Renal pelvis (tissue), 12 donors: ENCODE measurements at places on chromosomes 5 and 9. TPM values are rescaled to one million over a fixed set of nuclear protein-coding genes. Genes with fewer than 3 reads are reported as not detected.

DNA sequence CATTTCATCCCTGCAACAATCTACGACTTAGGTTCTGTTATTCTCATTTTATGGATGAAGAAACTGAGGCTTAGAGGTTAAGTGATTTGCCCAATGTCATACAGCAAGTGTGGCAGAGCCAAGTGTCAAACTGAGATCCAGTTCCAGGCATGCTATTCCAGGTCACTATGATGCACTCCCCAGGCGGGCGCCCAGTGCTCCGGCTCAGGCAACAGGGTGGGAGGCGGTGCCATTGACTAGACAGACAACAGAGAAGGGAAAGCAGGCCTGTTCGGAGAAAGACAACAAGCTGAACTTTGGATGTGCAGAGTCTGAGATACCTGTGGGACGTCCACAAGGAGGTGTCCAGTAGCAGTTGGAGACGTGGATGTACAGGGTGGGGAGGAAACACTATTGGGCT, 10.8 kb upstream of the DDX41 start:
- no peak for DNase-seq

- no peak for DNase-seq
These were observed 178.1 kb upstream of the COX7C start for GRCh38 chr5:86439593-86440110.

GRCh38 chr9:99387431-99387830, 165.3 kb downstream of the SEC61B start:
- DNase-seq = no peak

DNA sequence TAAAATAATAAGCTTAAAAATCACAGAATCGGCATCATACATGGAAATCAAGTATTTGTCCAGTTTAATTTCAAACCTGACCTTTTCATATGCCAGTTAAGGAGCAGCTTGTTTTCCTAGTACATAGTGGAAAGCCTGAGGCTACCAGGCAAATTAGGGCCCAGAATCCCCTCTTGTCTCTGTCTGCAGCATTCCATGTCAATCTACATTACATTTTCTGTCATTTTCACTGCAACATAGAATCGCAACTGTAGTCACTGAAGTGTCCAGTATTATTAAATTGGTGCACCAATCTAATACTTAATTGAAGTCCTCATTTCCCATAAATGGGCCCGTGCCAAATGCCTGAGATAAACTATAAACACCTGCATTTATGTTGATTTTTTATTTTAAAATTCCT, 1352.2 kb upstream of the ACO1 start:
- DNase-seq = no peak

- DNase-seq = no peak
These were observed 35.2 kb downstream of the DDX4 start for GRCh38 chr5:55773057-55773456.

DNA sequence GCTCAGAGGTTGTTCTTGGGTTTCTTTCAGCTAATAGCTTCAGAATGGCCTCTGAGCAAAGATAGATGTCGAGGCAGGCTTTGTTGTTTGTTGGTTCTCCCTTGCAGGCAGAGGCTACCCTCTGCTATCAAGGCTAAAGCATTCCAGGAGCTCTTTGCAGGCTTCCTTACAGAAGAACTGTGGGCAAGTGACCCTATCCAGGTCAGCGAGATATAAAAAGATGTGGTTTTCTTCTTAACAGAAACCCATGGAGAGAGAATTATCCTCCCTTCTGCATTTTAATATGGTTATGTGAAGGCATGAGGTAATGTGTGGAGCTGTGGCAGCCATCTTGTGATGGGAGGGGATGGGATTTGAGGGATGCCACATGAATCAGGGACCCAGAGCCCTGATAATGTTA, 67.0 kb downstream of the TLE4 start:
- no peak for DNase-seq

GRCh38 chr9:71692337-71692736, 76.0 kb downstream of the CEMIP2 start:
- no peak for DNase-seq

- DNase-seq = no peak
These were observed 213.4 kb downstream of the AUH start for GRCh38 chr9:91148306-91148705.

DNA sequence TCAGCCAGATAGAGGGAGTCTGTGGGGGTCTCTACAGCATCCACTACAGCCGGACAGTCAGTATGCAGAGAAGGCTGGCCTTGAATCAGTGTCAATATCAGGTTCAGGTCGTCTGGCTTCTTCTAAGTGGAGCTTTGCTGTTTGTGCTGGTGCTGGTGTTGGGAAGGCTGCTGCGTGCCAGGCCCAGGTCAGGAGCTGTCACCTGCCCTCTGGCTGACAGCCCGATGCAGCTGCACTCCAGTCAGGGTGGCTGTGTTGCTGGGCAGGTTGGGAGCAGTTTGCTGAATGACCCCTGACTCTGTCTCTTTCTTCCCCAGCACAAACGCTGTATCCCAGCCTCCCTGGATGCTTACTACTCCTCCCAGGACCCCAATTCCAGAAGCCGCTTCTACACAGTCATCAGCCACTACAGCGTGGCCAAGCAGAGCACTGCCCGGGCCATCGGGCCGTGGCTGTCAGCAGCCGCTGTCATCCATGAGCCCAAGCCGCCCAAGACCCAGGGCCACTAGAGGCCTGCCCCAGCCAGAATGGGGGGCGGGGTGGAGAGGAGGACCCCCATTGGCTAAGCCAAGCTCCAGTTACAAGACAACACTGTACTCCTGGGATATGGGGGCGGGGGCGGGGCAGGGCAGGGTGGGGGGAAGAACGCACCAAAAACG, 61.6 kb downstream of the NSG2 start:
- no peak for DNase-seq

DNA sequence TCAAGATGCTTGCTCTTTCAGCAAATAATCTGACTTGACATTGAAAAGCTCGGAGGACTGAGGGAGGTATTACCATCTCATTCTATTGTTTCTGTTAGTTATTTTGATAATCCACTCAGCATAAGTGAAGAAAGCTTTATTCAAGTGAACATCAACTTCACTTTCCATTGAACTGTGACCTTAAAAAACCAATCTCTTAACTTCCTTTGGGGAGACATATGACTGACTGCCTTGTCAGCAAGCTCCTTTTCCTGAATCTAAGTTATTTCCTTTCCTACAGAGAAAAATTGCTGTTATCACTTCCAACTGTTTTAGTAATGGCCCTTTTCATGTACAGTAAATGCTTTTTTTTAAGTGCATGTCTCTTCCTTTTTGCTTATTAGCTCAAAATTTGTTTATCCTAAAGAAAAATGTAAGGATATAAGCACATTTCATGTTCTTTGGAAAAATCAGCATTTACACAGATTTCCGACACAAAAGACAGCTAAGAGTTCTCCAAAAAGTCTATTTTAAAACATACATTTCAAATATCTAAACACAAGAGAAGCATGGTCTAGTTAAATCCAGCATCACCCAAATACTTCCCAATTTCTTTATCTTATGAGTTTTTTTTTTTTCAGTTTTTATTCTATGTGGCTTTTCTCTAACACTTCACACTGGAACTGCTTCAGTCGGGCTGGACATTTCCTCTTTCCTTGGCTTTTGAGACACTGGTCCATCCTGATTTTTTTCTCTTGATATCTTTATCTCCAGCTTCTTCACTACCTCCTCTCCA, 117.9 kb upstream of the DAB2 start:
- no peak for DNase-seq

DNA sequence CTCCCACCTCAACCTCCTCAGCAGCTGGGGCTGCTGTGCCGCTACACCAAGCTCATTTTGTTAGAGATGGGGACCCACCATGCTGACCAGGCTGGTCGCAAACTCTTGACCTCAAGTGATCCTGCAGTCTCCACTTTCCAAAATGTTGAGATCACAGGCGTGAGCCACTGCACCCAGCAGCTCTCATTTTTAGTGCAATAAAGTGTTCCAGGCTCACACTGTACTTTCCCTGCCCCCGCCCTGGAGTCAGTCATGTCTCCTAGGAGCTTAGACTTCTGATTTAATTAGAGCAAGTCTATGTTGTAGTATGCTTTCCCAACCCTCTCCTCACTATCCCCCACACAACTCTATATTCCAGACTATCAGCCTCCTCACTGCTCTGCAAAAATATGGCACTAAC, 238.0 kb upstream of the ACTBL2 start:
- no peak for DNase-seq

DNA sequence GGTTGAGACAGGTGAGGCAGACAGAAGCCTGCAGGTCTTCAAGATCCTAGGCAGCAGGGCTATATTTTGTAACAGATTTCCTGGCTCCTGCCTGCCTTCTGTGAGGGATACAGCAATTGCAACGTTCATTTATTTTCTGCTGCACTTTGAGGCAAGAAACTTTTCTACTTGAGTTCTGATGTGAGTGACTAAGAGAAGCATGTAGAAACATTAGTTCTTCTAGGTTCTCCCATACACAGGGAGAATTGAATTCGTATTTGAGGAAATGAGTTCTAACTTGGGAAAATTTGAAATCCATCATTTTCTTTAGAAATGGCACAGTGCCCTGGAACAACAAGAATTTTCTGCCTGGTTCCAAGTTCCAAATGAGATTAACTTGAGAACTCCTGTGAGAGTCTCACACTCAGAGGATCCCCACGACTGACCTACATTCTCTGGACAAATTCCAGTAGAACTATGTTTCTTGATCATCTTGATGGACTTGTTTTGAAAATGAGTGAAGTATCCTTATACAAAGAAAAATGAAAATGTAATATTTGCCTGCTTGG, 15.0 kb downstream of the MAMDC2 start:
- DNase-seq = no peak

- DNase-seq = no peak
These were observed 280.3 kb upstream of the TNC start for GRCh38 chr9:115398313-115398650.

DNA sequence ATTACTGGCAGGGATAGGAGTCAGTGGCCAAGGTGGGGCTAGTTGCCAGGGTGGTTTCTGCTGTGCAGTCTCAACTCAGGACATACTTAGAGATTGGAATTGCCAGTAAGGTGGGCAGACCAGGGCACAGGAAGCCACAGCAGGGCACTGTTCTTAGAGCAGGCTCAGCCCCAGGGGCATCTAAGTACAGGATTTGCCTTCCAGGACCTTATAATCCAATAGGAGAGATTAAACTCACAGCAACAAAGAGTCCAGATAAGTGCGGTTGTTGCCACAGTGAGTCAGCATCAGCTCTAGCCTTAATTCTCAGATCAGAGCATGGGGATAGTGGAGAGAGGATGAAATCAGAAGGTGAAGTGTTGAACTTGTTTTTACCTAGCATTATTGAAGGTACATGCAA, 265.8 kb upstream of the TRPC7 start:
- no peak for DNase-seq

GRCh38 chr5:97998941-97999340, 774.5 kb upstream of the RGMB start:
- no peak for DNase-seq

GRCh38 chr9:81893929-81894328, 34.3 kb upstream of the SPATA31D4 start:
- DNase-seq = no peak

DNA sequence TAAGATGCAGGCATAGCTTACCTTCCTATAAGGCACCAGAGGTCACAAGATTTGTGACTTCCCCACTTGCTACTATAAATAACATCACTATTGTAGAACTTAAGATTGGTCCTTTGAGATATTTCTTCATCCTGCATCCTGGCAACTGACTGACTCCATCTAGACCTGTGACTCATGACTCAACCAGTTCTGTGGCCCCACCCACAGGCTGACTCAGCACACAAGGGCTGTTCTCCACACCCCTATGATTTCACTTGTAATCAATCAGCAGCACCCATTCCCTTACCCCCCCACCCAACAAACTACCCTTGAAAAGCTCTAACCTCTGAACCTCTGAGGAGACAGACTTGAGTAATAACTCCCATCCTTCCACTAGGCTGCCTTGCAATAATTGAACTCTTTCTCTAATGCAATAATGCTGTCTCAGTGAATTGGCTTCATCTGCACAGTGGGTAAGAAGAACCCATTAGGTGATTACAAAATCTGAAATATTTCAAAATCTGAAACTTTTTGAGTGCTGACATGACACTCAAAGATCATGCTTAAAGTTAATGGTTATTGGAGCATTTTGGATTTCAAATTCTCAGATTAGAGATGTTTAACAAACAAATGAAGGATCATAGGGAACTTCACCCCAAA, 296.7 kb downstream of the ARL15 start:
- no peak for DNase-seq

DNA sequence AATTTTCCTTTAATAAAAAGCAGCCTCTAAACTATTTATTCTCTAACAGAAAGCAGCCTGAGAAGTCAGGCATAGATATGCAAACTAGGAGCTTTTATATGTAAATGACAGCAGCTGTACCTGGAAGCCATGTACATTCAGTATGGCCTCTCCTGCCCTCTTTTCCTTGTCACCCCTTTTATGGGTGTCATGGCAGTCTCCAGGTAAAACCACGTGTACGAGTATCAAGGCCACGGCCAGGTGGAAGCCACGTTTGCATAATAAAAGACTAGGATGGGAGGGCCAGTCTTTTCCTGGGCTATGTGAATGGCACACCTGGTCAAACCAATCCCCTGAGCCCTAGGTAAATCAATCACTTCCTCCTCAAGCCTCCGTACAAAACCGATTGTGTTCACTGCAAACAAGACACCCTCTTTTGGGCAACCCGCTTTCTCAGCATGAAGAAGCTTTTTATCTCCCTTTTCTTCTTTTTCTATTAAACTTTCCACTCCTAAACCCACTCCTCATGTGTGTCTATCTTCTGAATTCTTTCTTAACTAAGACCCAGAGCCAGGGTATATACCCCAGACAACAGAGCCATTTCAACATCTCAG, 419.5 kb upstream of the CTNND2 start:
- DNase-seq = no peak

GRCh38 chr5:55533521-55534435, 986 bp downstream of the PLPP1 start:
- DNase-seq = peak; percentile 74

DNA sequence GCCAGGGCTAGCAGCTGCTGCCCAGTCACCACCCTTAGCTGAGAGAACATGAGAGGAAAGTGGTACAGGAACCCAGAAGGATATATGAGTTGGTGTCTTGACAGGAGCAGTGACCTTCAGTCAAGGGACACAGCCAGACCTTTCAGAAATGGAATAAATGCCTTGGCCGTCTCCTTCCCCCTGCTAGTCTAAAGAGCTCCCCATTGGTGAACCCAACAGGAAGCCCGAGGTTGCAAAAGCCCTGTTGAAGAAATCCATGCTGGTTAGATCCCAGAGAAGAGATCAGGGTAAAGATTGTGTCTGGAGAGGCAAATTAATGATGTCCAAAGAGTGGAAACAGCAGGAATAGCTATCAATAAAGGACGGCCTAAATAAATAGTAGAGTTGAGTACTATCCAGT, 244.5 kb downstream of the NR3C1 start:
- no peak for DNase-seq

The LCN2 gene
- polyA plus RNA-seq = 1.2 TPM

The RAD1 gene
- polyA plus RNA-seq = 28.9 TPM

The CCDC192 gene
- 1.2 TPM for polyA plus RNA-seq

The C9orf153 gene
- 0.10 TPM for polyA plus RNA-seq

The KCTD16 gene
- polyA plus RNA-seq = 2.8 TPM

The SLC45A2 gene
- 0.96 TPM for polyA plus RNA-seq

The HAVCR2 gene
- polyA plus RNA-seq = 12.1 TPM

The PTGS1 gene
- polyA plus RNA-seq = 4.4 TPM

The NACC2 gene
- polyA plus RNA-seq = 9.1 TPM

The TMC1 gene
- polyA plus RNA-seq = 0.99 TPM
